ENCODE measurements at places on chromosomes 5 and 9.

- DNase-seq = no peak
Observed at GRCh38 chr9:100287186-100287585, 65.6 kb downstream of the TEX10 start.

DNA sequence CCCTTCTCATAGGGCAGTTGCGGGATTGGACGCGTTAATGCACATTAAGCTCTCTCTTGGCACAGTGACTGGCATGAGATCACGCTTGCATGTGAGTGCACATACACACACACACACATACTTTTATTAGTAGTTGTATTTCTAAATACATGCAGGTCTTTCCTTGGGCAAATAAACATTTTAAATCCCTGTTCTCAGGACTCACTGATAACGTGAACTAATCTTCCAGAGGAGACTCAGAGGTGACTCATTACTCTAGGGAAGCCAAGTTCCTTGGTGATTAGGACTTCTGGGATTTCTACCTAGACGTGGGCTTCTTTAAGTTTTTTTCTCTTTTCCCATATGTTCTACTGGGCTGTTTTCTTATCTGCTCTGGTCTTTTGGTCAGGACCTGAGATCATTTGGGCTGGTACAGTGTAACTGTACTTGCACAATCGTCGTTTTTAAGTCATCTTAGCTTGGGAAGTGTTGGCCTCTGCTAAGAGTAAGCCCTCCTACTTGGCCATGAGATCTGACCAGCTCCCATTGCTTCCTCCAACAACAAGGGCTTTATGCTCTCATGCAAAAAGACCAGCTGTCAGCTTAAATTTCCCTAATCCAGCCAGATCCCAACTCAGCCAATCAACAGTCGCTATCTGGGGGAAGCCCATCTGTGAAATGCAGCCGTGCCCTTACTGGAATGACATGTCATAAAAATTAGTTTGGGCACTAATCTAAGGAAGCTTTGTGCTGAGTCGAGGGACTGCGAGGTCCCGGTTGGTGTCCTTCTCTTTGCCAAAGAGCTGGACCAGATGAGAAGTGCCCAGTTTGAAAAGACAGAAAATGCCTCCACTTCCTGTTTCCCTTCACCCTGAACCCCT, 176.4 kb upstream of the ANKRD55 start:
- DNase-seq = no peak

DNA sequence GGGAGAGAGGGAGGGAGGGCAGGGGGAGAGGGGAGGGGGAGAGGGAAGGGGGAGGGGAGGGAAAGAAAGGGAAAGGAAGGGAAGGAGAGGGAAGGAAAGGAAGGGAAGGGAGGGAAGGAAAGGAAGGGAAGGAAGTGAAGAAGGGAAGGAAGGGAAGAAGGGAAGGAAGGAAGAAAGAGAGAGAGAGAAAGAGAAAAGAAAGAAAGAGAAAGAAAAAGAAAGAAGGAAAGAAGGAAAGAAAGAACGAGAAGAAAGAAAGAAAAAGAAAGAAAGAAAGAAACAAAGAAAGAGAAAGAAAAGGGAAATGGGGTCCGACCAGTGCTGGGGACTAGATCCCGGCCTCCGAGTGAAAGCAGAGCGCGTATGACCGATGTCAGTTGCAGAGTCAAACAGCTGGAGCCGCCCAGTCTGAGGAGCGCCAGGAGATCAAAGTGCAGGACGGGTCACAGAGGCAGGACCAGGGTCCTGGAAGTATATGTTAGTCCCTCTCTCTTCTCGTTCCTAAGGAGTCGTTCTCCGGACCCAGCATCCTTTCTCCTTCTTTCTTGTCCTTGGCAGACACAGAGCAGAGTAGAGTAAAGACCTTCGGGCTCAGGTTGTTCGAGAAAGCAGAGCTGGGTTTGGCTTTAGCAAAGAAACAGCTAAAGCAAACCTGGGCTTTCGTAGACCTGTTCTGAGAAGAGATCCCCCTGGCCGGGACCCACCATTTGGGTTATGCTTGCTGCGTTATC, 305.4 kb upstream of the MSX2 start:
- no peak for DNase-seq

- DNase-seq = no peak
Observed at GRCh38 chr9:135761845-135762168, 59.8 kb downstream of the KCNT1 start.
